ENCODE measurements at places on chromosomes 7 and 10.

DNA sequence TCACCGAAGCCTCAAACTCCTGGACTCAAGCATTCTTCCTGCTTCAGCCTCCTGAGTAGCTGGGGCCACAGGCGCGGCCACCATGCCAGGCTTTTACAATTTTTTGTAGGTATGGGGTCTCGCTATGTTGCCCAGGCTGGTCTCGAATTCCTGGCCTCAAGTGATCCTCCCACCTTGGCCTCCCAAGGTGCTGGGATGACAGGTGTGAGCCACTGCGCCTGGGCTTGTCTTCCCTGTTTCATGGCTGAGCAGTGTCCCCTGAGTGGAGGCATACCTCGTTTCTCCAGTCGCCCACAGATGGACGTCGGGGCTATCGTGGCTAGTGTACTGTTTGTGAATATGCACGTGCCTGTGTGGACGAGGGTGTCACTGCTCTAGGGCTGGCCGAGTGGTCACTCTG, 11.3 kb downstream of the INPP5A start:
- DNase-seq, result no peak

DNA sequence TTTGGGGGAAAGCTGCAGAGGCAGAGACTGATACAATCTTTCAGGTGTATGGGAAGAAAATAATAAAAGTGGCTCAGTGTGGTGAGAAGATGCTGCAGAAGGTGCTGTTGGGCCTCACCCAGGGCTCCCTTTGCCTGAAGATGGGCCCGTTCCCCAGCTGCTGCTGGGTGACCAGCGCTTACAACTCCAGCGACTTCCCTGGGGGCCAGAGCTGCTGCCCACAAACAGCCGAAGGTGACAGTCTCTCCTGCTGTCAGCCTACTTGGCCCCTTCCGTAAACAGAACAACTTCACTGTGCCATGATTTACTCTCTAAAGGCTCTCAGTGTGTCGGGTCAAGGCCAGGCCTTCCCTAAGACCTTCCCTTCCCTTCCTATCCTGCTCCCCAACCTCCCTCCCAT, 93.6 kb upstream of the PCBD1 start:
- no peak for DNase-seq

GRCh38 chr7:84102213-84102612, 92.4 kb downstream of the SEMA3A start:
- no peak for DNase-seq

GRCh38 chr10:79102498-79102874, 33.7 kb downstream of the ZMIZ1 start:
- DNase-seq, result no peak

GRCh38 chr10:81894616-81895015, 19.6 kb downstream of the NRG3 start:
- no peak for DNase-seq
